A549 treated with Mapracorat at 1 μM for 4 hours (cell line): ENCODE measurements at places on chromosomes 12 and 14. TPM values are rescaled to one million over a fixed set of nuclear protein-coding genes. Genes with fewer than 3 reads are reported as not detected.

GALNT6 gene
- total RNA-seq = 2.4 to 3.8 TPM (median 3.2 TPM) in 5 replicates

NPAS3 gene
- total RNA-seq = not detected in 5 replicates

MRPL52 gene
- total RNA-seq = 135 to 217 TPM (median 193 TPM) in 5 replicates

ATXN3 gene
- 18.3 to 40.6 TPM (median 23.0 TPM) in 5 replicates for total RNA-seq
